ENCODE measurements at places on chromosomes 1 and 21.

- no peak for DNase-seq
Measured at GRCh38 chr21:22393324-22393723, 1395.1 kb downstream of the NCAM2 start.

GRCh38 chr1:36203554-36204346, 20.5 kb upstream of the THRAP3 start:
- DNase-seq = no peak

- DNase-seq = no peak
Measured at GRCh38 chr1:201734786-201735185, 94.2 kb upstream of the IPO9 start.

GRCh38 chr1:89739013-89739843, 81.6 kb upstream of the LRRC8D start:
- DNase-seq = peak; percentile 67

DNA sequence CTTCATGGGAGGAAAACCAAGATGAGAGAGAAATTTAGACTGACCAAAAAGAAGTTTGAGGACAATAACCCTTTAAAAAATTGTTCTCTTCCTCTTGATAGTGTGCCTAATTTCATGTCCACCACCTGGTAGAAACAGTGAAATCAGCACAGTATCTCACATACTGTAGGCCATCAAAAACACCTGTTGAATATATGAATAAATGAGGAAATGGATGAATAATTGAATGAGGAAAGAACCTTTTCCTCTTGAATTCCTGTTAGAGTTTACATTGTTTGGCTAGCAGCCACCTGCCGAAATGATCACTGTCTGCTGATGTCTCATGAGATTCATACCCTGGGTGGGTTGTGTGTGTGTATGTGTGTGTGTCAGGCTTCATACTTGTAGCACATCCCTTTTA, 198.7 kb upstream of the PBX1 start:
- DNase-seq = no peak

DNA sequence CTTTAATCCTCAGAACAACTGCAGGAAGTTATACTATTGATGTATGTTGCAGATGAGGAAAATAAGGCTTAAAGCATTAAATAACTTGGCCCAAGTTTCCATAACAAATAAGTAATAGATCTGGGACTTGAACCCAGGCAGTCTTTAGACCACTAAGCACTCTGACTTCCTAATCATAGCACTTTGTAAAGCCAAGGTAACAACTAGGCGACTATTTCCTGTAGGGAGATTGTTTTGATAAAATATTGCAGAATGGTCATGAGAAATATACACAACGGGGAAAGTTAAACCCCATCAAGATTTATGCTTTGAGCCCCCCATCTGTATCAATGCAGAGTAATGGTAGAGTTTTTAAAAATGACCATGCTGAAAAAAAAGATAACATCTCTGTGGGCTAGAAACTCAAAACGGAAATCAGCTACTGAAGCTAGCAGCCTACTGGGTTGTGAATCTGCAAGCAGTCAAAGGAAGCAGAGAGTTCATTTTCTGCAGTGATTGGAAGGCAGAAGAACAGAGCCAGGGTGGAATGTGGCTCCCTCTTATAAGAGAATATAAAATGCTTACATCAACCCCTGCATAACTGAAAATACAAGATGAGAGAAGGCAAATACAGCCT, 111.2 kb upstream of the OLIG2 start:
- peak; percentile 52 for DNase-seq

DNA sequence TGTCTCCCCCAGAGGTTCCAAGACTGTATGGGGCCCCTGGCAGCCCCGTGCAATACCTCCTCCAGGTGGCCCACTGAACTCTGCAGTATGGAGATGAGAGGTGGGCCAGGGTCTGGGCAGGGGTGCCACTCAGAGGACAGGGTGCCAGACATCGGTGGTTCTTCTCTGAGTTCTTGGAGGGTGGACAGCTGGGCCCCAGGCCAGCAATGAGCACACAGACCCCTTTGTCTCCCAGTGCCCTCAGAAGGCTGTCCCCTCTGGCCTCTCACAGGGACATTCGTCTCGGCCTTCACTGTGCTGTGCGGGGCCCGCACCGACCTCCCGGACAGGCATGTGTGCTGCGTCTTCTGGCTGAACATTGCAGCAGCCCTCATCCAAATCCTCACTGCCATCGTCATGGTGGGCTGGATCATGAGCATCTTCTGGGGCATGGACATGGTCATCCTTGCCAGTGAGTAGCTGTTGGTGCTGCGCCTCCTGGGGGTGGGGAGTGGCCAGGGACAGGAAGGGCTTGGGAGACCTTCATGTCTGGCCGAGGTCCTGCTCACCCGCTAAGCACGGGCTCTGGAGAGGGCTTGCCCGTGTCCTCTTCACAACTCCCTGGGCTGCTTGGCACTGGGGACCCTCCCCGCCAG, 48.1 kb downstream of the STUM start:
- no peak for DNase-seq

GRCh38 chr1:33903210-33903589, 39.3 kb downstream of the HMGB4 start:
- no peak for DNase-seq

DNA sequence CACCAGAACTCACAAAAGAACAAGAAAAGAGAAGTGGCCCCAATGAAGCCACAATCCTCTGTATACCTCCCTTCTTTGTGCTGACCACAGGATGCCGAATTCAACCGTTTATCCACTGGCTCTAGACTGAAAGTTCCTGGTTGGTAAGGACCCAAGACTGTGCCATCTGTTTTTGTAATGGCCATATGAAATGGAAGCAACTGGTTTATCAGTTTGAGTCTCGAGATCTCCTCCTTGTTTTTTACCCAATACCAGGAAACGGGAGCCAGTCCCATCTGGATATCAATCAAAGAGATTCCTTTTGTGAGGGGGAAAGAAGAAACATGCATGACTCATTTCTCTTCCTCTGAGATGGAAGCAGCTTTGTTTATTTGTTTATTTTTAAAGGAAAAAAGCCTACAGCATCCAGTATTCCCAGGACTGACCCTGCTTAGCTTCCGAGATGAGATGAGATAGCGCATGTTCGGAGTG, 32.4 kb upstream of the ZNF124 start:
- no peak for DNase-seq

GRCh38 chr1:86778569-86779239, 74.3 kb downstream of the SH3GLB1 start:
- no peak for DNase-seq

DNA sequence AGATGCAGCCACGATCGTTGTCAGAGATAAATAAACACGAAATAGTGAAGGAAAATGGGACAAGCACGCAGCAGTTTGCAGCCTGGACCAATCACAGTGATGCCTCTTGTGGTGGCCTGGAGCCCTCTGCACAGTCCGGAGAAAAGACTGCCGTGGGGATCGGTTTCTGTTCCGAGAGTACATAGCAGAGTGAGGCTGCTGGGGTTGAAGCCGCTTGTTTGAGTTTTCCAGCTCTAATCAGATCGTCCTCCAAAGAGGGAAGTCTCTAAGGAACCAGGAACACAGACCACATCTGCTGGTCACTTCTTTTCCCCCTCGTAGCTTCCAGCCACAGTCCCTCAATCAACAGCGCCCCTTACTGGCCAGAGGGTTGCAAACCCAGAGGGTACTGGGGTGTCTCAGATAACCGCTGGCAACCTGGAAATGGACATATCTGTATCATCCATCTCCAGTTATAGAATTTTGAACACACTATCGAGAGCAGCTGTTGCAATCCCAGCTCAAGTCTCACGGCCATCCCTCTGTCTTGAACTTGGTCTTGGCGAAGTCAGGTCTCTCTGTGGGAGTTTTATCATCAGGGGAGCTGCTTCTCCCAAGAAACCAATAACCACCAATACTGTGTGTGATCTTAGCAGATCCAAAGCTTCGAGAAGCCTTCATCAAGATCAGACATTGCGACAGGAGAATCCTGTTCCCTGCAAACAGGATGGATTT, 57.4 kb downstream of the OLIG1 start:
- DNase-seq = peak; percentile 64

DNA sequence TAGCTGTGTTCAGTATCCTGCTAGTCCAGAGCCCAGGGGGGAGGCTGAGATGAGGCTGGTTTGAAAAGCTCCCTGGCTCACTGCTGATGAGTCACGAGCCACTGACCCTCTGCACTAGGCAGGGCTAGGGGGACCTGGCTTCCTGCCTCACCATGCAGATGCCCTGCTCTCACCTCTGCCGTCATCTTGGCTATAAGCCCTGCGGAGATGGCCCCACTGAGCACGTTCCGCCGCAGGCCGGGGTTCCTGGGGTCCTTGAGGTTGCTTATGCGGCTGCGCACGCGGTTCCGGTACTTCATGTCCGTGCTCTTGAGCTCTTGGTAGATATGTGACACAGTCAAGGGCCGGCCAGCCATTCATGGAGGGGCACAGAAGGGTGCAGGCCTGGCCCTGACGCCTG, 24.1 kb upstream of the ZNF436 start:
- no peak for DNase-seq

GRCh38 chr1:111602974-111603373, 16.6 kb upstream of the RAP1A start:
- DNase-seq = peak; percentile 88

GRCh38 chr1:61659061-61659460, 65.9 kb downstream of the TM2D1 start:
- no peak for DNase-seq

GRCh38 chr1:24385160-24385940, 28.2 kb downstream of the STPG1 start:
- peak; percentile 60 for DNase-seq

DNA sequence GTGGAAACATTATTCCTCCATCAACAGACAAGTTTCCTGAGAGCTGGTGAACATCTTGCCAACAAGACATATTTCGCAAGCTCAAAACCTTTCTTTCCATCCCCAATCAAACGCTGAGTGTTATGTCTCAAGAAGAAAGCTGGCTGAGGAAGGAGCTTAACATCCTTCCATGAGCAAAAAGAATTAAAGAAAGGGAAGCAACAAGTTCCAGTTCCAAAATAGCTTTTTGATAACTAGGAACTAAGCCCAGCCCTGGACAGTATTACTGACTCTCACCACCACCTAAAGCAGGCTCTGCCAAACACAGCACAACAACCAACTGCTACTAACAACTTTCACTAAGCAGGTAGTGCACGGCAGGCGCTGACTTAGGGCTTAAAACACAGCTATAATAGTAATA, 50.2 kb downstream of the CAPZB start:
- DNase-seq = no peak

DNA sequence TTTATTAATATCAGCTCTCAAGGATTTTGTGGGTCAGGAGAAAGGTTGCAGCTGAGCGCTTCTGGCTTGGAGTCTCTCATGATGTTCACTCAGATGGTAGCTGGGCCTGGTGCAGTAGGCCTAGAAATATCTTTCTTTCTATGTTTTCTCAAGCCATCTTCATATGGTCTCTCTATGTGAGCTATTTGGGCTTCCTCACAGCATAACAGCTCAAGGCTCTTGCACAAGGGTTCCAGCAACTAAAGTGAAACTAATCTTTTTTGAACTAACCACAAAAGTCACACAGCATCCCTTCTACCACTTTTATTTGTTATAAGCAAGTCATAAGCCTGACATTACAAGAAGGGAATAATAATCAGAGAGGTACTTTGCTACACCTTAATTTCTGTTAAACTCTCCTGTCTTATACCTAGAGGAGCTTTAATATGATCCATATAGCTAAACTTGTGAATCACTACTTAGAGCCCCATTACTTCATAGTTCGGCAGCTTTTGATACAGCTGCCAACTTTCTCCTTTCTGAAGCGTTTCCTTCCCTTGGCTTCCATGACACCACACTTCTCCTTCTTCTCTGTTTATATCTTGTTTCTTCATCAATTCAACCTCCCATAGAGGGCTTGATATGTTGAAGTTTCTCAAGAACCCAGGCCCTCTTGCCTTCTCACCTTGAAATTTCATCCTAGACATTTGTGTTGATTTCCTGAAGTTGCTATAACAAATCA, 720.2 kb downstream of the LTN1 start:
- no peak for DNase-seq

DNA sequence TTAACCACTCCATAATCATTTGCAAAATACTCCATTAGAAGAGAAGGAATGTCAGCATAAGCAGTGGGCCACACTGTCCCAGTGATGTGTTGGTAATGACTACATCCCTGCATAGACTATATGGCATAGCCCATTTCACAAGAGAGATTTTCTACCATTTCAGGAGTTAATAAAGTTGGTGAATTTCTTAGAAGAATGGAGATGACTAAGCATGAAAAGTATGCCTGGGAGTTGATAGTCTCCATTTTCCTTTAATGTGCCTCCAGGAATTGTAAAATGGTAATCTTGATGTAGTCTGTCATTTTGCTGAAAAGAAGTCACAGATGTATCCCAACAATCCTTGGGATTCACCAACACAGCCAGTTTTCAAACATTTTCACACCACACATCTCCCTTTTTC, 608.8 kb upstream of the CHRM3 start:
- DNase-seq = no peak

DNA sequence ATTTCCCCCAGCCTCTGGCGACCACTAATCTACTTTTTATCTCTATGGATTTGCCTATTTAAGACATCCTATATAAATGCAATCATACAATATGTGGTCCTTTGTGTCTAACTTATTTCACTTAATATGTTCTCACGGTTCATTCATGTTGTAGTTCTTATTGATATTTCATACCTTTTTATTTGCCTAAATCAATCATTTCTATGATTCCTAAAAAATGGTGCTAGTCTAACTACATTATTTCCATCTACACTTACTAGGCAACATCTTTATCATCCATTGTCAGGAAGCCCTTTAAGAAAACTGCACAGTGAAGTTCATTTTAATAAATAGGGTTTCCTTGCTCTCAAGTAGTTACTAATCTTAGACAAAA, 380 bp upstream of the FBXO28 start:
- DNase-seq = no peak

- no peak for DNase-seq
Measured at GRCh38 chr1:109816975-109817535, 53.3 kb upstream of the EPS8L3 start.

Data from activated CD4-positive, alpha-beta T cell treated with anti-CD3 and anti-CD28 coated beads, Interleukin-10, Interleukin-2, amounts not matched to agents 100 ng/mL and 50 ng/mL, durations not matched to agents 16 hours and 8 hours (primary cell).